ENCODE measurements at places on chromosomes 3 and 15.
A peak's percentile ranks its signal among the peaks of the same experiment; 100 is the strongest.

DNA sequence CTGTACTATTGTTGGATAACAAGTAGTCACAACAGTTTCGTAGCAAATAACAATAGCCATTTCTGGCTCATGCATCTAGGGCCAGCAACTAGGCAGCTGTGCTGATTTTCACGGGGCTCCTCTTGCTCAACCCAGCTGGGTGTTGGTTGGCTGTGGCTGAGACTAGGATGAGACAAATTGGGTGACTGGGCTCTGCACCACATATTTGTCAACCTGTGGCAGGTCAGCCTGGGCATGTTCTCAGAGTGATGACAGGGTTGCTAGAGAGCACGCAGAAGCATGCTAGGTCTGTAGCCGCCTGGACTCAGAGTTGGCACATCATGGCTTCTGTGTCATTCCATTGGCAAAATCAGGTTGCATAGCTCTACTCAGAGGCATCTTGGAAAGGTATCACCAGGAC, 175.9 kb downstream of the OTOL1 start:
- DNase-seq, result no peak

DNA sequence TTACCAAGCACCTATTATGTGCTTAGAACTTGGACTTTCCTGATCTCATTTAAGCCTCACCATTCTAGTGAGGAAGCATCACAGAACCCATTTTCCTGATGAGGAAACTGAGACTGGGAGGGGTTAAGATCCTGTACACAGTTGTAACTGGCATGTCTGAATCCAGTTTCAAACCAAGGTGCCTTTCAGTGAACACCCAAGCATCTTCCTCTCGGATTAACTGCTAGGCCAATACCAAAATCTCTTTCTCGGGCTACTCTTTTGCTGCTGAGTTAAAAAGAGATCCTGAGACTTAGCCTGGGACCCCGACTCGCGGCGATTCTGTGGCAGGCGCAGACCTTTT, 578 bp upstream of the CEMIP start:
- no peak for DNase-seq

DNA sequence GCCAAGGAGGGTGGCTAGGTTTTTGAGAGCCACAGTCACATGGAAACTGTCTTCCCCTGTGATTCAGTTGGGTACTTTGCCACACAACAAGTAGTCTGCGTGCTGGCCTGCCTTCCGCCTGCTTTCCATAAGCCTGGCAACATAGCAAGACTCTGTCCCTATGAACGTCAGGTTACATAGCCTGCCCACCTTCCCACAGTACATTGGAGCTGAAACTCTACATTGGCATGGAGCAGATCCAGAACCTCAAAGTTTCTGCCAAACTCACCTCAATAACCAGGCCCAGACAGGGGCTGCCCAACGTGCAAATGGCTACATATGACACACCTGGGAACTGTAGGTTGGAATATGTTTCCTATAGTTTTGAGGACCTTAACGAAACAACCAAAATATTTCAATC, 140.6 kb upstream of the PRICKLE2 start:
- DNase-seq, result no peak

- no peak for DNase-seq
Observed at GRCh38 chr15:49751751-49752150, 130.9 kb downstream of the DTWD1 start.

- DNase-seq, result no peak
Observed at GRCh38 chr3:134143828-134144401, 106.7 kb downstream of the RYK start.

GRCh38 chr15:93073465-93073952, 15.5 kb downstream of the RGMA start:
- DNase-seq, result no peak

- DNase-seq, result no peak
Observed at GRCh38 chr3:9217784-9218513, 31.5 kb downstream of the SRGAP3 start.

DNA sequence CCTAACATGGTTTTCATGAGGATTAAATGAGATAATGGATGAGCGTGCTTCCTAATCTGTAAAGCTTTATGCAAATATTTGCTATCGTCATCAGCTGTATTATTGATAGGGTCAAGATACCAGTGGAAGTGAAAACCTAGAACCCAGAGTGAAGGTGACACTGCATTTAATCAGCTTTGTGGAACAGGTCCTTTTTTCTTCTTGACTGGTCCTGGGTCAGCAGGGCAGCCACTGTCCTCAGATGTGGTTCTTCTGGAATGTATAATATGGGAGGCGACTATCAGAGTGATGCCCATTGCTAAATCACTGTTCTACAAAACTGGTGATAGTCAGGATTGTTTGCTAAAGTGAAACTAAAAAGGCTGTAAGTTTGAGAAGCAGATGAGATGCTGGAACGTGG, 41.4 kb downstream of the SORD start:
- DNase-seq, result no peak

DNA sequence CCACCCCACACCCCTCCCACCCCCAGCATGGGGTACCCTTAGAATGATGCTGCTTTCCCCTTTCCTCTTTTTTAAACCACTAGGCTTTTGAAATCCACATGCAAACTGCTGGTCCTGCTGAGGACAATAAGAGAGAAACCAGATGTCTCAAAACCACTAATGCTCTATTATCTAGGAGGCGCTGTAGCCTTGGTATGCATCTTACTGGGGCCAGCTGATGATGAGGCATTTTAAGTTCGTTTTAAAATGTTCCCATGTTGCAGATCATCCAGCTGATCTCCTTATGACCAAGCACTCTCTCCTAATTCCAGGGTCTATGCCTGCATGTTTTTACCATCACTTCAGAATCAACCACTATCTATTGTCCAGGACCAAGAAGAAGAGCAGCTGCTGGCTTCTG, 1.3 kb downstream of the NME9 start:
- no peak for DNase-seq

- DNase-seq, result peak; percentile 52
Observed at GRCh38 chr3:128447561-128448013, 19.1 kb downstream of the DNAJB8 start.

- no peak for DNase-seq
Observed at GRCh38 chr15:78768531-78769408, 42.5 kb downstream of the ADAMTS7 start.

DNA sequence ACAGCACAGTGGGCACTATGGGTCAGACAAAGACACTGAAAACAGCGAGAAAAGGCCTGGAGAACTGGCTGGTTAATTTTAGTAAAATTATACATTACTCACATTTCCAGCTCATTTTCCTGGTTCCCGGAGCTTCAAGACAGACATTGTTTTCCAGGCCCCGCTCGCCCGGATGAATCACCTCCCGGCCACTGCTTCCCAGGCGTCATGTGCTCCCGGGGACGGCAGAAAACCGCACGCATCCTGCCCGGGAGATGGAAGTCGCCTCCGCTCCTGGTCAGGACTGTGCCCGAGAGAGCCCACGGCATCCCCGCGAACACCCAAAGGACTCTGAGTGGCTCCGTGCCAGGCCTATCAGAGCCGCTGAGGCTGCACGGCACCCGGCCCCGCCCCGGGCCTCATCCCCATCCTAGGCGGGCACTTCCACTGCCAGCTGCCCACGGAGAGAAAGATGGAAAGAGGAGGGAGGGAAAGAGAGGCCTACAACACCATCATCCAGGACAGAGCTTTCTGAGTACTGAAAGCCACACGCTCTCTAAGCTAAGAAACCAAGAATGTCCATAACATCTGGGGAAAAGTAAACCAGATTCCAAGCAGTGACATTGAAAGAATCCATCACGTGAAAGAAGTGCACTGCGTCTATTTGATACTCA, 75.1 kb downstream of the VGLL4 start:
- DNase-seq, result no peak

DNA sequence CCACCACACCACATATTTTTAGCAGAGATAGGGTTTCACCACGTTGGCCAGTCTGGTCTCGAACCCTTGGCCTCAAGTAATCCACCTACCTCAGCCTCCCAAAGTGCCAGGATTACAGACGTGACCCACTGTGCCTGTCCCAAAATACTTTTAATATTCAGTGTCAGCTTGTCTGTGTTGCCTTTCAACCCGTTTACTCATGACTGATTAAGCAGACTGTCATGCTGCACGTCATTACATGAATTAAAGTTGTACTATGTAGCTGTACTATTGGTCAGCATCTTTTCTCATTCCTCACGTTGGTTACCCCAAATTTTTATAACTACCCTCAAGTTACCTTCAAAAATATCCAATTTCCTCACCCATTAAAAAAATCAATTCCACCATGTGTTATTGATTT, 48.7 kb upstream of the GADL1 start:
- DNase-seq, result no peak

- DNase-seq, result no peak
Observed at GRCh38 chr3:175989161-175989560, 1130.0 kb downstream of the NAALADL2 start.

GRCh38 chr15:89023311-89023961, 64.8 kb upstream of the ABHD2 start:
- no peak for DNase-seq

- no peak for DNase-seq
Observed at GRCh38 chr3:58204720-58205119, 6.1 kb downstream of the DNASE1L3 start.

- DNase-seq, result no peak
Observed at GRCh38 chr3:72549761-72550581, 298.3 kb downstream of the SHQ1 start.

DNA sequence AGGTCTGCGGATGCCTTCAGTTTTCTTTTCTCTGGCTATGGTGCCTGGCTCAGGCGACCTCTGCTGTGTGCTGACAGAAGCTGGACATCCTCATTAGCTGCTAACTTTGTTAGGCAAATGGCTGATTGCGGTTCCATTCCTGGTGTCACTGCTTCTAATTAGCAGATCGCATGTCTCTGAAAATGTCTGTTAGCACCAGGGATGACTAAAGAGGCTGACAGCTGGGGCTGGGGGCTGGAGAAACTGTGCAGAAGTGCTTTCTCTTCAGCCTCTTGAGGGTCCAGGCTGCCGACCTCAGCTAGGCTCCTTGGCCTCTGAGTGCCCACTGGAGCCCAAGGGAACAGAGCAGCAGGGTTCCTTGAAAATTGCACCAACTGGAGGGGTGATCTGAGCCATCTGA, 39.3 kb downstream of the CHCHD6 start:
- no peak for DNase-seq

DNA sequence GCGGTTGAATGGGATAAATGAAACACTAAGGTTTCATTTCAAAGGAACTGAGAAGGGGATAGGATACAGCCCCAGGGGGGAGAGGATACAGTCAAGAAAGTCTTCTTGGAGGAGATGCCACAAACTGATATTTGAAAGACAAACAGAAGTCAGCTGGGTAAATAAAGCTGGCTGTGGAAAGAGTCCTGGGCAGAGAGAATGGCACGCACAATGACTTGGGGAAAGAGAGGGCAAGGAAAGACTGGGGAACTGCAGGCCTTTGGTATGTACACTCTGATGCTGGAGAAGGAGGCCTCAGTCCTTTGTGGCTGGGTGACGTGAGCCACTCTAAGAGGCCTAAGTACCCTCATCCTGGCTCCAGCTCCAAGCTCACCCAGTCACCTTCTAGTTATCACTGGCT, 45.2 kb upstream of the LMCD1 start:
- no peak for DNase-seq

- no peak for DNase-seq
Observed at GRCh38 chr3:114642951-114643741, 349.3 kb downstream of the TIGIT start.

DNA sequence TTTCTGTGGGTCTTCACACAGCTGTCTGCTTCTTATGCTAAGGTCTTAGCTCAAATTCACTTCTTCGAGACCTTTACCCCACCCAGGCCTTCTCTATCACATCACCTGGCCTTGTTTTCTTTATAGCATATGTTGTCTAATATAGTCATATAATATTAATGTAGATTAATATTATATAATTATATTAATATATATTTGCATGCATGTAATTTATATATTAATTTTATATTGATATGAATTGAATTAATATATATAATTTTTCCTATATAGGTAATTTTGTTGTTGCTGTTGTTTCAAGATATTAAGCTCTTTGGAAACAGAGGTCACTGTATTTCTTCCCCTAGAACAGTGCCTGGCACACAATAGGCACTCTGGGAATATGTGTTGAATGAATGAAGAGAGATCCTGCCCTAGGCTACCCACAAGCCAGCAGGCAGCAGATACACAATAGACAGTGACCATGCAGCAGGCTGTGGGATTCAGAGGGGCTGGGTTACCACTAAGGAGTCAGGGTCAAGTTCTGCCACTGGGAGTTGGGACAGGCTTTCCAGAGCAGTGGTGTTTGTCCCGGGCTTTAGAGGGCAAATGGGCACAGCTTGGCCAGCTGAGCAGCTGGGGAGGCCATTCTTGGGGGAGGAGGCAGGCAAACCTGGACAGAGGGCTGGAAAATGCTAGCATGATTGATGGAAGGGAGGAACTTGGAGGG, 126.3 kb downstream of the DNAJB8 start:
- no peak for DNase-seq

DNA sequence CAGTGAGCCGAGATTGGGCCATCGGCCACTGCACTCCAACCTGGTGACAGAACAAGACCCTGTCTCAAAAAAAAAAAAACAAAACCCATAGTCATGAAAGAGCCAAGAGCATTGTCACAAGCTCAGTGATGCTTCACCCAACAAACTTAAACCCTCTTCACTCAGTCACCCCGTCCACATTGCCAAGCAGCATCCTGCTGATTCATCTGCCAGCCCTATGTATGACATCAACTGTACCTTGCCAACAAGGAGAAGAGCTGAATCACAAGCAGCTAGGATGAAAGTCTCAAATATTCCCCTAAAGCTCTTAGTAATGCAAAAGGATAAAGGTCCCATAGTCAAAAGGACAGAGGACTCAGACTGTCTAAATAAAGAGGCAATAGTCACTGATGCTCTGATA, 90.0 kb downstream of the ANO10 start:
- no peak for DNase-seq

DNA sequence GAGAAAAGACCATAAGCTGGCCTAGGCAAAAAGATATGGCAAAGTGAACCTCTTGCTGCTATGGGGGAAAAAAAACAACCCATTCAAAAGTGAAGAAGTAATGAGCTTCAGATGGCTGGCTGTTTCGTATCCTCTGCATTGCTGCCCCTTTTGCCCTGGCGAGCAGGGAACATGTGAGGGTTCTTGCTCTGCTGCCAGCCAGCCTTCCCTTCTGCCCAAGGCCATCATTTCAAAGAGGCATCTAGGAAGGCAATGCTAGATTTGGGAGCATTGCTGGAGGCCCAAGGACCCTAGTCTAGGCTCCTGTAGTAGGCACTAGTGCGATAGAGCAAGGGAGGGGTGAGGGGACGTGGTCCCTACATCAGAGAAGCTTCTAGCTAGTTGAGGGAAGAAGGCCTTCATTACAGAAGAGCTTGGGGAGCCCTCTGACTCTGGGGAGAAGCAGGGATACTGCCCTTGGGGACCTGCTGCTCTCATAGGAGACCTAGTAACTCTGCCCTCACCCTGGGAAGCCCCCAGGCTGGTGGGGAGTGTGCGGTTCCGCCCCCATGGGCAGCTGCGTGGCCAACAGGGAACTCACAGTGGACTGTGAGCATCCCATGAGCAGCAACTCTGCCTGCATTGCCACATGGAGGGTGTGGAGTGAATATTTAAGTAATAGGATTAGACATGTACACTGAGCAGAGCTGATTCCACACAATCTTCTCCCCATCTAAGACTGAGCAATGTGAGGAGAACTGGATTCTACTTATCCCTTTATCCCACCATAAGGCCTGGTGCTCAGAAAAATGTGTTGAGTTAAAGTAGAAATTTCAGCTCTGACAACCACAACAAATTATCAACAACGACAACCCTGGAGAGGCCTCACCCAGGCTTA, 21.3 kb downstream of the ITGA11 start:
- DNase-seq, result peak; percentile 19
